ENCODE measurements at places on chromosomes 1 and 21.

- no peak for DNase-seq
These were observed 61.9 kb downstream of the WNT9A start for GRCh38 chr1:227885648-227886502.

- DNase-seq: no peak
These were observed 47.8 kb downstream of the LCA5L start for GRCh38 chr21:39397646-39398385.

- no peak for DNase-seq
These were observed 2.2 kb downstream of the NEGR1 start for GRCh38 chr1:72280131-72280530.

- DNase-seq: no peak
These were observed 198.6 kb downstream of the GPATCH2 start for GRCh38 chr1:217432339-217432738.

DNA sequence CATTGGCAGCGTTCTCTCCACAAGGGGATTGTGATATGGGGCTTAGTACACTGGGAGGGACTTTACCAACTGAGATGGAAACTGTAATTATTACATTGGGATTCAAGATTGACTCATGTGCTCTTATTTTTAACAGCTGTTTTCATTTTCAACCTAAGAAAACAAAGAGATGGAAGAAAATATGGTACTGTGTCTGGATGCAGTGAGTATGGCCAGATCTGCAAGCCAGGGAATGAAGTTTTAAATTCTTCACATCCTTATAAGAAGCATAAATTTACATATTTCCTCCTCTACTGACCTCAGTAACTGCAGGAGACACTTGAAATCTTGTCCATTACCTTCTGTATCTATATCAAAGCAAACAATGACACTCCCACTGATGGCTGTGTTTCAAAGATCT lies 81.5 kb upstream of the EDEM3 start:
- DNase-seq: no peak

DNA sequence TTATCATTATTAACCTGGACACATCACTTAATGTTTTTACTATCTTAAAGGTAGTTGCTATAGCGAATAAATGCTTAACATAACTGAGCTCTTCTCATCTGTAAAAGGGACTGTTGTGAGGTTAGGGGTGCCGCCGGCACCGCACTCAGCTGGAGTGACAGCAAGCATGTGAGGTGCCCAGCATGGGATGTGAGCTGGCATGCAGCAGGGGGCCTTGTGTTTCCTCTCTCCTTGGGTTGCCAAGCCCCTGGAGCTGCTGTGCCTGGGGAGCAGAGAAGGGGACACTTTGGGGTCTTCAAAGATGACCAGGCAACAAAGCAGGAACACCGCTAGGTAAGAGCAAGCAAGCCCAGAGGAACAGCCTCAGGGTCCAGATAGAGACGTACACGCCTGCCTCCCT lies 2.1 kb upstream of the ZC3H12A start:
- no peak for DNase-seq

- DNase-seq: no peak
These were observed 6.9 kb upstream of the EFNA3 start for GRCh38 chr1:155071701-155072100.

- no peak for DNase-seq
These were observed 39.6 kb upstream of the ITPKB start for GRCh38 chr1:226778657-226779058.

DNA sequence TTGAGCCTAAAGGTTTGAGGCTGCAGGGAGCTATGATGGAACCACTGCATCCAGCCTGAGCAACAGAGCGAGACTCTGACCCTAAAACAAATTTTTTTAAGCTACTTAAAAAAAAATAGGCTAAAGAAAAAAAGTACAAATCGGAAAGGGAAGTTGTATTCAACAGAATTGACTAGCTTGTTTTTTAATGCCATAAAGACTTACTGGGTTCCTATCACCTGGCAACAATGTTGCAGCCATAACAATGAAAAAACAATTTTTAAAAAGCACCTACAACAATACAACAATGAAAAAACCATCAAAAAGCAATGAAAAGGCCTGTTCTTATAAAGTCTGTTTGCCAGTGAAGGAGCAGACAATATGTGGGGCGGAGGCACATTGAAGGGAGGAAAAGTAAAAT lies 20.1 kb upstream of the PIGK start:
- no peak for DNase-seq

DNA sequence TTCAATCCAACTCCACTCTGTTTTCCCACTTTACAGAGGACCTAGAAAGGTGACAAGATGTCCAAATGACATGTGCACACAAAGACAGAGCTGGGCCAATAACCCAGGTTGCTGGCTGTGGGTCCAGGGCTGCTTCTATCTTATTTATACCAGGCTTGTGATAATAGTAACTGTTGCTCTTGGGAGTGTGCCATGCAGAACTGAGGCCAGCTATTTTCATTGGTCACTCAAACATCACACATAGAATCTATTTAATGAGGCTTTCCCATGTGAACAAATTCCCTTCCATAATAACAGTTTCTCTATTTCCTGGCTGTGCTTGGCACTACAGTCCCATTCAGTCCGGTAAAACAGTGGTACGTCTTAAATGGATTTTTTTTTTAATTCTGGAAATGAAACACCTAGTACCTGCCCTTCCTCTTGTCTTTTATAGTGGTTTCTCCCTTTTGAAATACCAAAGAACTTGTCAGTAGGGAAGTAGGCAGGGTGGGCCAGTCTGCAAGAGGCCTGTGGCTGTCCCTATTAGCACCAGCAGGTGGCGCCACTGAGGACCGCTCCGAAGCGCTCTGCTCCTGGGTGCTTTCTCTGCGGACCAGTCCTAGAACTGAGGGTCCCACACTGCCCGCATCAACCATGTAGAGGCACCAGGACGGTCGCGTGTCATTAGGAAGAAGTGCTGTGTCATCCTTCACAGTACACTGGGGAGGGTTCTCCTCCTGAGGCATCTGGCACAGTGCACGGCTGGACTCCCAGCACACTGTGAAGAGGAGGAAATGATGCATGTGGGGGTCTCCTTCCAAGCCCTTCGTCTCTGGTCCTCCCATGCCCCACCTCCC lies 52.1 kb downstream of the GPR161 start:
- DNase-seq: peak; percentile 35

GRCh38 chr21:17598437-17598836 lies 14.3 kb downstream of the BTG3 start:
- no peak for DNase-seq

- no peak for DNase-seq
These were observed 40.0 kb downstream of the EPHB2 start for GRCh38 chr1:22750685-22751051.

GRCh38 chr1:164765557-164765956 lies 206.6 kb downstream of the PBX1 start:
- no peak for DNase-seq

DNA sequence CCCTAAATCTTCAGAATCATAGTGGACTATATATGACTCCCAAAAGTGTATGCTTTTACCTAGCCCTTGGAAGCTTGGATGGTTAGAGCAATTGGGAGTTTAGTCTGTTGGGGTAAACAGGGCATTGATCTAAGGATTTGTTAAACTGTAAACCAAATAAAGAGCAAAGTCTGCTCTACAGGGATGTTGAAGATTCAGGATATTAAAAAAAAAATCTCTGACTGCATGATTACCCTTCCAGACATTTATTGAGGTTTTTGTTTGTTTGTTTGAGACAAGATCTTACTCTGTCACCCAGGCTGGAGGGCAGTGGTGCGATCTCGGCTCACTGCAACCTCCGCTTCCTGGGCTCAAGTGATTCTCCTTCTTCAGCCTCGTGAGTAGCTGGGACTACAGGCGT lies 31.6 kb downstream of the PBX1 start:
- no peak for DNase-seq

DNA sequence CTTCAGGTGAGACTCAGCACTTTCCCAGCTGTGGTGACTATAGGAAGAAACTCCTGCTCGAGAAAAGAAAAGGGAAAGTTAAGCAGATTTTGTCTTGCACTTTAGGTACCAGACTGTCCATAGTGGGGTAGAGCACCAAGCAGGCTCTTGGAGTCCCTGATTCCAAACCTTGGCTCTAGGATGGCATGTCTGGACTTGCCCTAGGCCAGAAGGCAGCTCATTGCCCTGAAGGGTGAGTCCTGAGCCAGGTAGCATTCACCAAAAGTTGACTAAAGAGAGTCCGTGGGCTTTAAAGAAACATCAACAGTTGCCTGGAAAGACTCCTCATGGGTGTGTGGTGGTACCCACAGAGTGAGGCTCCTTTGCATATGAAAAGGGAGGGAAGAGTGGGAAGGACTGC lies 145.2 kb upstream of the SNX7 start:
- no peak for DNase-seq

GRCh38 chr1:151711951-151712350 lies 4.7 kb downstream of the CELF3 start:
- no peak for DNase-seq

DNA sequence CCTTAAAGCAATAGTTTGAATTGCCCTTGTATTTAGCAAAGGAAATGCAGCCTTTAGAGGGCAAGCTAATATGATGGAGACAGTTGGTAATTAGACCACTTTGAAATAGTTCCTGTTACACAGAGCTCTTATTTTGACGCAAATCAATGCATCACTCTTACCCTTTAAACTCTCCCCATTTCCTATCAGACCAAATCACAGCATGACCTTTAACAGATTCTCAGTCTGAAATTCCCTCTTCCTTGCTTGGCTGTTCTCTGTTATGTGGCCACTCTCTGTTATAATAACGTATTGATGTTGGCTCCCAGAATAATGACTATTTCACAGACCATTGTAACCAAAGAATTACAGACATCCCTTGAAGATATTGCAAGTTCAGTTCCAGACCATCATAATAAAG lies 66.9 kb upstream of the NGF start:
- DNase-seq: no peak

DNA sequence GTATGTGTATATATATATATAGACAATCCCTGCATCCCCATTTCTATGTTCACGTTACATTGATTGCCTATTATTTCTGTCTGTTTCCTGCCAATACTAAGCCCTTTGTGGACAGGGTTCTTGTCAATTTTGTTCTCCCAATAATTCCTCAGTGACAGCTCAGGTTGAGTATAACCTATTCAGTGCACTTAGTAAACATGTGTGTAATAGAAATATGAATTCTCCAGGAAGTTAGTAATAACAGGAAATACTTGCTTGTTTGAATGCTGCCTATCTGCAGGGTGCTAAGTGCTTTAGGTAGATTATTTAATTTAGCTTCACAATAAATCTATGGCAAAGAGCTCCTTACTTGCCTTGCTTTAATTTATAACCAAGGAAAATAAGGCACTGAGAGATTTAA lies 52.8 kb upstream of the PTGFR start:
- DNase-seq: no peak

- no peak for DNase-seq
These were observed 6.2 kb upstream of the OSCP1 start for GRCh38 chr1:36456391-36456928.

- no peak for DNase-seq
These were observed 26.6 kb downstream of the RCSD1 start for GRCh38 chr1:167656657-167657056.

DNA sequence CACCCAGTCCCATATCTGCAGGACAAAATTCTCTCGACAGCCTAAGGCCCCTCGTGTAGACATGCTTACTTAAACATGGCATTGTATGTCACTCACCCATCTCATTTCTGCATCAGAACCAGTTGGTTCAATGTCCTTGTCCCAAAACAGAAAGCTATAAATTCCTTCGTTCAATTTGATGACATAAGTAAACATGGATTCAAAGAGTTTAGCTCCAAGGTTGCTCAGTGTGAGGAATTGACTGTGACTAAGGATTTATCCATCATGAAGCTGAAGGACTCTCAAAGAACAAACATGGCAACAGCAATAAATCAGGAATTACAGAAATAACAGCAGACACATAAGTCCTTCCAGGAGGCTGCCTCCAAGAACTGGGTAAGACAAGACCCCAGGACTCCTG lies 237.2 kb downstream of the TOMM20 start:
- no peak for DNase-seq

DNA sequence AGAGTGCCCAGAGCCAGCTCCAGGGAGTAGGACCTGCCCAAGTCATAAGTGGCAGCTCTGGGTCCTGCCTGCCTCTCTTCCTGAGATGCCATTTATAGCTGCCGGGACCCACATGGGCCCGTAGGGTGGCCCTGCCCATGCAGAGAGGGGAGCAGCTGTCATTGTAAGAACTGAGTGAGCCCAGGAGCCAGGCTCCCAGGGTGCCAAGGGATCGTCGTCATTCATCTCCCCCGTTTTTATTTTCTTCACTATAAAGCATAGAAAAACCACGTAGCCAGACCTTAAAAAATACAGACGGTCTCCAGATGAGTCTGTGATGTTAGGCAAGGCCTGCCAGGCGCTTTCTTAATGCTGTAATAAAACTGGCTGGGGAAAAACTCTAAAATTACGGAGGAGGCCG lies 90.7 kb downstream of the IGSF21 start:
- DNase-seq: no peak

- no peak for DNase-seq
These were observed 30.3 kb downstream of the YARS1 start for GRCh38 chr1:32786856-32787255.

DNA sequence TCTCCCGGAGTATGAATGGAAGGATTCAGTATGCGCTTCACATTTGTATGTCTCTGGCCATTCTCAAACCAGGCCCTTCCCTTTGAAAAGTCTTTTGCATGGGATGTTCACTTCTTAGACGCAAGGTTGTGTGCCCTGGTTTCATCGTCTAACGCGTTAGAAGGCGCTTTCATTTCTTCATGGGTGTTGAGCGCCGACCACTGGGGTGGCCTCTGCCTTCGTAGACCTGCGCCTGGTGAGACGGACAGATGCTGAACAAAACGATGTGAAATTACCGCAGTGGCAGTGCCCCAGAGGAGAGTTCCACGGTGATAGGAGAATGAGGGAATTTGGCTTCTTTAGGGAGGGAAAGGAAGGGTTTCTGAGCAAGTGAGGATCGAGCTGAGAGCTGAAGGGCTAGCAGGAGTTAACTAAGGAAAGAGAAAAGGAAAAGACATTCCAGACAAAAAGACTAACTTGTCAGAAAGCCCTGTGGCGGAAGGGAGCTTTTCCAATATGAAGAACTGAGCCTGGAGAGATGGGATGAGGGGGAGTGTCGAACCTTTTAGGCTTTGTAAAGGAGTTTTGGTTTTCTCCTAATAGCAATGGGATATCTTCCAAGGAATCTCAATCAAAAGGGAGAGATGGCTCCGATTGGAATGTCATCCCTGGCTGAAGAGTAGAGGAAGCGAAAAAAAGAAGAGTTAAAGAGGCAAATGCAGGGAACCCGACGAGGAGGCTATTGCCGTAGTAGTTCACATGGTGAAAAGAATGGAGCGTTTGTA lies 951 bp downstream of the GGPS1 start:
- DNase-seq: peak; percentile 24

- DNase-seq: no peak
These were observed 77.8 kb upstream of the PRMT6 start for GRCh38 chr1:106978477-106979322.

- no peak for DNase-seq
These were observed 170.0 kb downstream of the LTN1 start for GRCh38 chr21:28822486-28823335.

GRCh38 chr1:15989776-15990175 lies 13.9 kb upstream of the ZBTB17 start:
- no peak for DNase-seq

Measured in stimulated activated CD4-positive, alpha-beta T cell treated with anti-CD3 and anti-CD28 coated beads, Interleukin-4, amount 100 ng/mL, for 4 hours (primary cell).